Placental epithelial cell (primary cell): ENCODE measurements at places on chromosomes 5 and 9. TPM values are rescaled to one million over a fixed set of nuclear protein-coding genes. Genes with fewer than 3 reads are reported as not detected.

BTNL8 gene
- total RNA-seq: not detected in 2 replicates

DOCK8 gene
- total RNA-seq: 1.6 and 2.0 TPM in 2 replicates

OR2V2 gene
- total RNA-seq: not detected in 2 replicates

LCN1 gene
- not detected in 2 replicates for total RNA-seq

PCDHB2 gene
- 0.39 and 1.2 TPM in 2 replicates for total RNA-seq

CLINT1 gene
- 75.8 and 86.5 TPM in 2 replicates for total RNA-seq
